ENCODE measurements at places on chromosomes 3 and 15. TPM values are rescaled to one million over a fixed set of nuclear protein-coding genes. Genes with fewer than 3 reads are reported as not detected.

MFN1 gene
- 29.5 TPM for total RNA-seq

LDHAL6B gene
- not detected for total RNA-seq

FSIP1 gene
- total RNA-seq = 0.24 TPM

DNA sequence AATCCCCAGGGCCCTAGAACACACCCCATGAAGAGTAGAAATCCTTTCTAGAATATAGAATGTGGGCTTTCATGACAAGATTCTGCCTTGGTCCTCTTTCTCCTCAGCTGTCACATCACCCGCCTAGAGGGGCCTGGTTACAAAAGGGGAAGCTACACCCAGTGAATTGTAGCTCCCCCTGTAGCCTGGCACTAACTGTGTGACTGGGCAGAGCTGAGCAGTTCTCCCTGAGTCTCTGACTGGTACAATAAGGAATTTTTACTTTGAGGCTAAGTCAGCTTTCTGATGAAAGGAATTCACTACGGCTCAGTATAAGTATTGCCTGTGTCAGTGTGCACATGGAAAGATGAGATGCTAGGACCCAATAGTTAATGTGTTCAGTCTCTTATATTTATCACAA is 28.7 kb upstream of the ZNF148 start:
- no peak for DNase-seq

- no peak for DNase-seq
Measured at GRCh38 chr3:130963878-130964277, 62.7 kb downstream of the ASTE1 start.

DNA sequence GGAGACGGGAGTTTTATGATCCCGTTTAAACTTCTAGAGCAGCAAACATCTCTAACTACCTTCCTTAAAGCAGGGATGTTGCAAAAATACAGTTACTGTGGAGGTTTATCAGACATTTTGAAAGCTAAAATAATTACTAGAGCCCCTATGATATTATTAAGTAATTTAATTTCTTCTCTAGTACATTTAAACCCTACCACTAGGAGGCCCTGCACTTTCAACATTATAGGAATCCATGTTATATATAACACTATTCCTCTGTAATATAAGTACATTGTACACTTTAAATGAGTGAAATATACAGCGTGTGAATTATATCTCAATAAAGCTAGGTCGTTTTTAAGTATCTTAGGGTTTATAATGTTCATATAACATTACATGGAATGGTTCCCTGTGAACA is 11.5 kb downstream of the SETMAR start:
- no peak for DNase-seq

- DNase-seq = no peak
Measured at GRCh38 chr3:127629467-127630403, 750 bp downstream of the PODXL2 start.

DNA sequence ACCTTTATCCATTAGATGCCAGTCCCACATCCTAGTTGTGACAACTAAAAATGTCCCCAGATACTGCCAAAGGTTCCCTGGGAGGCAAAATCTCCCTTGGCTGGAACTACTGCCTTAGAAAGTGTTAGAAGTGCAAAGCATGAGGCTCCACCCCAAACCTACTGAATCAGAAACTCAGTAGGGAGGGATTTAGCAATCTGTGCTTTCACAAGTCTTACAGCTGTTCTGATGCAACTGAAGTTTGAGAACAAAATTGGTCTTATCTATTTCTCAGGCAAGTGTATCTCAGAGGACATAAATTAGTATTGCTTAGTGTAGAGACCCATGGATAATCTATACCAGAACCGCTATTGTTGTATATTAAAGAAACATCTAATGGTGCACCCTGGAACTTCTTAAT is 70.2 kb downstream of the CLDN1 start:
- no peak for DNase-seq

GRCh38 chr3:150535204-150535603 is 11.1 kb downstream of the SERP1 start:
- no peak for DNase-seq

DNA sequence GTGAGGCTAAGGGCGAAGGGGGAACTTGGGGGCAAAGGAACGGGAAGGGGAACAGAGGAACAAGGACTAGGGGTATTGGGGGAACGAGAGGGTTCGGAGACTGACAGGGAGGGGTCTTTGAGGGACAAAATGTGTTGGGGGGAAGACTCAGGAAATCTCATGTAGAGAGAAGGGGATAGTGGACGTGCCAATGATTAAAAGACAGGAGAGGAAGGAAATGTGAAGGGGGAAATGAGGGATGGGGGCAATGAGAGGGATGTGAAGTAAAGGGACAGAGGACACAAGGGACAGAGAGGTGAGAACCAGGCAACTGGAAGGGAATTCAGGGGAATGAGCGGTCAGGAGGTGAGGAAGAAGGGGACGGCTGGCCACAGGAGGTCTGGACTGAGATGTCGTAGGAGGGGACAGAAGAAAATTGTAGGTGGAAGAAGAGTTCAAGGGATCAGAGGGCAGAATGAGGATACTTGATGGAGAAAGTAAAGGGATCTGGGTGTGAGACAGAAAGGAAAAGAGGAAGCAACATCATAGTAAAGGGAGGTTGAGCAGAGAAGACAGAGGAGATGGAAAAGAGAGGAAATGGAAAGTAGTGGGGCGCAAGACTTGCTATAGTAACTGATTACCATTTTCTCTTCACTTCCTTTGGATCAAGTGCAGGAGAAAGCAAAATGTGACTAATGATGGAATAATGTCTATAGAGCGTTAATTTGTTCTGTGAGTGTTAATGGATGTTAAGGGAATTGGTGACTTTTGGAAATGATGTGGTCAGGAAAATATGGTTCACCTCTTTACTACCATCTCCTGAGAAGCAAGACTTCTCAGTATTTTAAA is 749 bp downstream of the RAB8B start:
- DNase-seq = no peak

DNA sequence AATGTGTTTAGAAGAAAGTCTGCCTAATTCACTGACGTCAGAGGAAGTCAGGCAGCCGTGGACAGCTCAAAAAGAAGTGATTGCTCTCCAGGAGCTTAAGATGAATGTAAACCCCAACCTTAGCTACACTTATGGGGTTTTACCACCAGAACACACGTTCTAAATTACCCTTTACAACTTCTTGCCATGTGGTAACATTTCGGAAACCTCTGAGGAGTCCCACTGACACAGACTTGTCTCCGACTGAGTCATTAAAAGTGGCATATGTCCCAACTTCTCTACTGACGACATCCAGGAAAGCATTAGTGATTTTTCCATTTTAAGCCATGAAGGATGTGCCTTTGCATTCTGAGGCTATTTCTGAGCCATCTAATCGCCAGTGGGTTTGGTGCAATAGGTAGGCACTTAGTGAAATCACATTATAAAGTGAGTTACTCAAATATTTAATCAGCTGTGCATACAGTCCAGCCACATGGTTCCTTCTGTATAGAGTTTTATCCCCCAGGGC is 32.4 kb downstream of the C2CD4A start:
- no peak for DNase-seq
